Progenitor cell of endocrine pancreas (in vitro differentiated cells): ENCODE measurements at places on chromosomes 6 and 20. TPM values are rescaled to one million over a fixed set of nuclear protein-coding genes. Genes with fewer than 3 reads are reported as not detected.

GRCh38 chr6:124446961-124447360 is 515.3 kb upstream of the RNF217 start:
- H3K4me3 ChIP-seq: no peak overlapping the region
- no peaks in the 10 kb centered on the region for H3K27me3 ChIP-seq
- DNase-seq: no peak
- no peaks in the 10 kb centered on the region for H3K36me3 ChIP-seq
- peaks cover 1% of the 10 kb centered on the region for H3K4me1 ChIP-seq

- peak; percentile 29 for DNase-seq
- peaks cover 1% of the 10 kb centered on the region for H3K4me1 ChIP-seq
- peak overlapping the region; percentile 1 for H3K27ac ChIP-seq
- H3K36me3 ChIP-seq: peaks cover 4% of the 10 kb centered on the region
These were observed 48.4 kb downstream of the USP49 start for GRCh38 chr6:41846666-41847237.

GRCh38 chr6:119742188-119742803 is 392.7 kb upstream of the MAN1A1 start:
- peaks cover 4% of the 10 kb centered on the region for H3K4me1 ChIP-seq
- no peak overlapping the region for H3K27ac ChIP-seq
- peaks cover 24% of the 10 kb centered on the region for H3K27me3 ChIP-seq
- peak; percentile 59 for DNase-seq
- no peak overlapping the region for H3K4me3 ChIP-seq

DNA sequence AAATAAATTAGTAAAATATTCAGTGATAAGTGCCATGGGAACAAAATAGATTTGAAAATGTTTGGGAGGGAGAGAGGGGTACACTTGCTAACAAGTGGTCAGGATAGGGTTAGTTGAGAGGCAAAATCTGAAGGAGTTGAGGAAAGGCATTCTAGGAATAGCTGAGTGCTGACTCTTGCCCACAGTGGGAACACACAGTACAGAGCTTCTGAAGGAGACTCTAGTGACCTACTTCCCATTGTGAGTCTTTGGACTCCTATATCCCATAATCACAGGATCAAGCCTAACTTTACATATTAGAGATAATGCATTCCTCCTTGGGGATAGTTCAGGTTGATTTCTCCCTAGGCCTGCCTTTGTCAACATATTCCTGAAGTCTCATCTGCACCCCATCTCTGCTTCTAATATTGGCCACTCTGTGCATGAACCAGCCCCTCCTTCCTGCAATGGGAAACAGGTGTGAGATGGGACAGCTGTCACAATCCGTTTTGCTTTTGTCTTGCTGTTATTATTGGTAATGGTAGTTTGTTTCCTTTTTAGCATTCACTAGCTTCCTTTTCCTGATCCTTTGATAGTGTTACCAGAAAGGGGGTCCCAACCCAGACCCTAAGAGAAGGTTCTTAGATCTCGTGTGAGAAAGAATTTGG is 2.6 kb upstream of the TRIM38 start:
- H3K4me3 ChIP-seq: no peak overlapping the region
- no peak overlapping the region for H3K27ac ChIP-seq
- no peak for DNase-seq
- peaks cover 31% of the 10 kb centered on the region for H3K4me1 ChIP-seq
- H3K27me3 ChIP-seq: no peaks in the 10 kb centered on the region
- peaks cover 2% of the 10 kb centered on the region for H3K36me3 ChIP-seq

Gene SDCBP2
- 2.0 and 2.3 TPM in 2 replicates for total RNA-seq

DNA sequence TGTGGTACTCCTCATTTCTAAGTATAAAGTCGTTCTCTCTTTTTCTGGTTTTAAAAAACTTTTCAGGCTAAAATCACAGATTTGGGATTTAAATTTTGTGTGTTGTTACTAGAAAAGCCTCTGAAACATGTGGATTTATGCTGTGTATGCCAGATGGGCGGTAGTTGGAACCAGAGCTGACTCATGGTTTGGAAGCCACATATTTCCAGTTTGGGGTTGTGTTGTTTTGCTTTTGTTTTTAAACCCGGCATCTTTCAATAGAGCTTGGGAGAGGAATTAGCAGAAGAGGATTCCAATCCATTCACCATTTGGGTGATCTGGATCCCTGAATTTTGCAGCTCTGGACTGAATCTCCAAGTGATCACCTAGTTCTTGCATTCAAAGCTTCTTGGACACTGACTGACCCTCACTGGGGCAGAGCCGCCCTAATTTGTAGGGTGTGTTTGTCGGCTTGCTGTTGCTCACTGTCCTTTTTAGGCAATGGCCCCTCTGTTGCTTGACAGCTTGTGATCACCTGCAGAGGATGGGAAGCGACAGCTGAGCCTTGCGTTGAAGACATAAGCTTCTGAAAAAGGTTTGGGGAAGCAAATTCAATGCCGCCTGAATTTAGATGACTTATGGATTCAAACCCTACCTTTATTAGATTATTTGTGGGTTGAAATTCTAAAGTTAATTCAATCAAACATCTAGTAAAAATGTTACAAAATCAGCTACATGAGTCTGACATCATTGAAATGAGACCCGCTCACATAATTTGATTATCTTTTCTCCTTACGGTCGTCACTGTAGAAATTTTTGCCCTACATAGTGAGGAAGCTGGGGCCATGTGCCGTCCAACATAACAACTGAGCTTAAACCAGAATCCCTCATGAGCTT is 79.9 kb upstream of the CD83 start:
- H3K36me3 ChIP-seq: no peaks in the 10 kb centered on the region
- H3K4me1 ChIP-seq: peaks cover 12% of the 10 kb centered on the region
- no peak overlapping the region for H3K27ac ChIP-seq
- H3K4me3 ChIP-seq: no peak overlapping the region
- DNase-seq: no peak
- peaks cover 13% of the 10 kb centered on the region for H3K27me3 ChIP-seq

Gene ATF6B
- total RNA-seq: 89.4 and 95.0 TPM in 2 replicates

Gene ZFAND3
- total RNA-seq: 92.7 and 102 TPM in 2 replicates

Gene ALDH5A1
- total RNA-seq: 14.5 and 14.6 TPM in 2 replicates

DNA sequence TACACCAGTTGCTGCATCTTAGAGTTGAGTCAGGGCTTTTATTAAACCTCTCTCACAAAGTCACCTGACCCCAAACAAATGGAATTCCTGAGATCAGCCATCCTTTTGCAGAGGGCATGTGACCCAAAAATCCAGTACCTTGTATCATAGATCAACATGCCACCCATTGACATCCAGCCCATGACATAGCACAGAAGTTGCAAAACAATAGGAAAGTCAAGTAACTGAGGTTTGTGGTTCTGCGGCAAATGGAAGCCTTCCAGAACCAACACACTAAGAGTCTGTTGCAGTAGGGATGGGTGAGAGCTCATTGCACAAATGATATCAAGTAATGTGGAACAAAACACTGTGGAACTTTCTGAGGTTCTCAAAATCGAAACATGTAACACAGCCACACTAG is 111.2 kb downstream of the PDE7B start:
- H3K4me3 ChIP-seq: no peak overlapping the region
- H3K36me3 ChIP-seq: no peaks in the 10 kb centered on the region
- no peak overlapping the region for H3K27ac ChIP-seq
- H3K4me1 ChIP-seq: no peaks in the 10 kb centered on the region
- no peak for DNase-seq

- DNase-seq: no peak
- no peak overlapping the region for H3K27ac ChIP-seq
- H3K27me3 ChIP-seq: no peaks in the 10 kb centered on the region
- H3K36me3 ChIP-seq: no peaks in the 10 kb centered on the region
- H3K4me1 ChIP-seq: no peaks in the 10 kb centered on the region
These were observed 79.1 kb upstream of the ANKEF1 start for GRCh38 chr20:9955646-9956045.

Gene TUBB1
- 0.16 and 0.19 TPM in 2 replicates for total RNA-seq

Gene RAD21L1
- total RNA-seq: not detected in 2 replicates

Gene MSH5
- 45.0 and 51.3 TPM in 2 replicates for total RNA-seq

Gene ADIG
- total RNA-seq: not detected in 2 replicates

DNA sequence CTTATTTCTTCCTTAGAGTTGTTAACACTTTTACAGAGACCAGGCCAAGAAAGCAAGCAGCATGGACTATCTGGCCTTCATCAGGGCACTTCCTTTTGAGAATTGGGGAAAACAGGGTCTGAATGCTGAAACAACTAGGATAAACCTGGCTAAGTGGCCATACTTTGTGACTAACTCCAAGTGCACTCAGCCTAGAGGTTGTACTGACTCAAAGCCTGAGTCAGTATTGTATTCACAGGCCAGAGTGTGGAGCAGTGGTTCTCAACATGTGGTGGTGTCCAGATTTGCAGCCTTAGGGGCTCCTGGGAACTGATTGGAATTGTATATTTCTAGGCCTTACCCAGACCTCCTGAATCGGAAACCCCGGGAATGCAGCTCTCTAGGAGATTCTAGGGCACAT is 20.1 kb downstream of the SEC23B start:
- H3K36me3 ChIP-seq: peaks cover 34% of the 10 kb centered on the region
- DNase-seq: no peak
- no peaks in the 10 kb centered on the region for H3K27me3 ChIP-seq
- H3K27ac ChIP-seq: no peak overlapping the region
- no peak overlapping the region for H3K4me3 ChIP-seq

GRCh38 chr20:39799366-39799965 is 837.3 kb downstream of the DHX35 start:
- H3K27ac ChIP-seq: no peak overlapping the region
- no peaks in the 10 kb centered on the region for H3K36me3 ChIP-seq
- H3K4me1 ChIP-seq: peaks cover 6% of the 10 kb centered on the region
- H3K4me3 ChIP-seq: no peak overlapping the region
- H3K27me3 ChIP-seq: no peaks in the 10 kb centered on the region

DNA sequence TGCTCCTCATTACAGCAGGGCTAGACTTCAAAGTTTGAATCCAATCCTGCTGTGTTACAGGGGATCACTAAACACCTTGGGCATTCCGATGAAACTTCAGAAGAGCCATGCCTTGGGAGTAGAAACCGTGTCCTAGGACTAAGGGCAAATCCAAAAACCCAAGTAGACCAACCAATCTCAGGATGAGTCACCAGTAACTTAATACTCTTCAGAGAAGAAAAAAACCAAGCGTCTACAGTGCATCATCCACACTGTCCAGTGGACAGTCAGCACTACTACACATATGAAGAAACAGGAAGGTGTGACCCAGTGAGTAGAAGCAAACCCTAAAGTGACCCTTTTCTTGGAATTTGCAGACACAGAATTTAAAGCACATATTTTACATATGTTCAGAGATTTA is 39.5 kb upstream of the VAPB start:
- no peak overlapping the region for H3K27ac ChIP-seq
- no peaks in the 10 kb centered on the region for H3K27me3 ChIP-seq
- H3K4me3 ChIP-seq: no peak overlapping the region
- peaks cover 28% of the 10 kb centered on the region for H3K36me3 ChIP-seq
- DNase-seq: no peak
- H3K4me1 ChIP-seq: no peaks in the 10 kb centered on the region

Gene COL20A1
- total RNA-seq: 0.24 and 0.47 TPM in 2 replicates

DNA sequence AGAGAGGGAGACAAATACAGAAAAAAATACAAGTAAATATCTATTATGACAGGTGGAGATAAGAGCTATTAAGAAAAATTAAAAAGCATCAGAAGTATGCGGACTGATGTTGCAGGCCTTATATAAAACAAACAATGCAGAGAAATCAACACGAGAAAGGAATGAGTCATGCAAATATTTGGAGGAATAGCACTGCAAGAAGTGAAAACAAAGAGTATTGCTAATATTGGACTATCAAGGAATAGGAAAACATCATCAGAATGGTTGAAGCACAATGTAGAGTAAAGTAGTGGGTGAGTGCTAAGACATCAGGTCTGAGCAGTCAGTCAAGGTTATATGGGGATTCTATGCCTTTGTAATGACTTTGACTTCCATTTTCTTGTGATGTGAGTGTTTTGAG is 657.5 kb upstream of the GJE1 start:
- no peak overlapping the region for H3K27ac ChIP-seq
- H3K4me1 ChIP-seq: no peaks in the 10 kb centered on the region
- H3K4me3 ChIP-seq: no peak overlapping the region
- no peak for DNase-seq
- H3K27me3 ChIP-seq: no peaks in the 10 kb centered on the region
- H3K36me3 ChIP-seq: no peaks in the 10 kb centered on the region

DNA sequence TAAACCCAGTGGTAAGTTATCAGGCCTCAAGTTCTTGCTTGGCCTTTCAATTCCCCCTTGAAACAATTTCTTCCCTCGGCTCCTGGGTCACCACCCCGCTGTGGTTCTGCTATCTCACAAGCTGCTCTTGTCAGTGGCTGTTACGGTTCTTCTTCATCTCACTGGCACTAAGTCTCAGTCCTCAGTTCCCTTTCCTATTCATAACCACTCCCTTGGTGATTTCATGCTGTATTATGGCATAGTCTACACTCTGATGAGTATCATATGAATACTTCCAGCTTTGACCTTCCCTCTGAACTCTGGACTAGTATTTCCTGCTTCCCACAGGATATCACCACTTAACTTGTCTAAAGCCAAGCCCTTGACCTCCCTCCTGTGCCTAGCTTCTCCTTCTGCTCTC is 7.9 kb downstream of the TAAR1 start:
- no peaks in the 10 kb centered on the region for H3K36me3 ChIP-seq
- no peak overlapping the region for H3K4me3 ChIP-seq
- H3K27ac ChIP-seq: no peak overlapping the region
- H3K27me3 ChIP-seq: peaks cover 29% of the 10 kb centered on the region
- H3K4me1 ChIP-seq: peaks cover 2% of the 10 kb centered on the region

Gene HLA-G
- 0.38 TPM in 1 of 2 replicates, not detected in the other for total RNA-seq

Gene CRISP2
- total RNA-seq: not detected in 2 replicates

GRCh38 chr20:34127792-34128191 is 15.7 kb upstream of the EIF2S2 start:
- H3K36me3 ChIP-seq: peaks cover 3% of the 10 kb centered on the region
- no peak for DNase-seq
- peaks cover 8% of the 10 kb centered on the region for H3K27me3 ChIP-seq
- no peak overlapping the region for H3K4me3 ChIP-seq
- H3K27ac ChIP-seq: no peak overlapping the region

Gene TSBP1
- not detected in 2 replicates for total RNA-seq

DNA sequence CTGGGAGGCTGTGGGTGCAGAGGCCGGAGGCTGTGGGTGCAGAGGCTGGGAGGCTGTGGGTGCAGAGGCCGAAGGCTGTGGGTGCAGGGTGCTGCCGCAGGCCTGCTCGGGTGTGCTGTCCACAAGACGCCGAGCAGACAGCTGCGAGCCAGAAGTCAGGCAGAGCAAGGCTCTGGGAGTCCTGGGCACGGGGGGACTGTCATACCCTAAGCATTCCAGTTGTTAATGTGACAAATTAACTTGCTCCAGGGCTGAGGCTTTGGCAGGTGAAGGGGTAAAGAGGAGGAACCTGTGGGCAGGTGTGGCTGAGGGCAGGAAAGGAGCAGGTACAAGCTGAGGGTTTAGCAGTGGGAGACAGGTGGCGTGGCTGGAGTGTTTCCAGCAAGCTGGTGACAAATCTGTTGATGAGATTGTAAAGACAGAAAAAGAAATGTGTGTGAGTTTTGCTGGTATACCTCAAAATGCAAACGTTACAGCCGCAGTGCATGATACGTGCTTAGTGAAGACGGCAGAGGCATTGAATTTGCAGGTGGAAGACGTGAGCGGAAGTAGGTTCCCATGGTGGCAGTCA is 14.2 kb upstream of the ADRM1 start:
- peaks cover 18% of the 10 kb centered on the region for H3K36me3 ChIP-seq
- DNase-seq: no peak
- H3K27ac ChIP-seq: no peak overlapping the region

DNA sequence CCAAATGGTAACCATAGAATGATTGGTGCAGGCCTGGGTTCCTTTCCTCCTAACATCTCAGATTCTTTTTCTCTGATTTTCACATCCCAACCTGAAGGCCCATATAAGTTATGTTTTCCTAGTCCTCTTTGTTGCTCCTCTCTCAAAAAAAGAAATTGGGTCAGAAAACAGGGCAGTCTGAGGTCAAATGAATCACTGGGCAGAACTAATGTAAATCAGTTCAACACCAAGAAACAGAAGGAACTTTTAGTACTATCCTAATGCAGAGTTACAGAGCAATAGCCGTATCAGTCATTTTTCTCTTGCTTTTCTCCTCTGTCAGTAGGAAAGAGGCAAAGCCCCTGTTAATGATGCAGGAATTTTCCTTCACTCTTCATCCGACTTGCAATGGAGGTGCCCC is 11.0 kb upstream of the TPD52L1 start:
- no peak overlapping the region for H3K4me3 ChIP-seq
- no peak overlapping the region for H3K27ac ChIP-seq
- DNase-seq: no peak
